ENCODE measurements at places on chromosomes 1 and 21.

- DNase-seq: no peak
Observed at GRCh38 chr1:160346463-160346862, 3.3 kb downstream of the NCSTN start.

DNA sequence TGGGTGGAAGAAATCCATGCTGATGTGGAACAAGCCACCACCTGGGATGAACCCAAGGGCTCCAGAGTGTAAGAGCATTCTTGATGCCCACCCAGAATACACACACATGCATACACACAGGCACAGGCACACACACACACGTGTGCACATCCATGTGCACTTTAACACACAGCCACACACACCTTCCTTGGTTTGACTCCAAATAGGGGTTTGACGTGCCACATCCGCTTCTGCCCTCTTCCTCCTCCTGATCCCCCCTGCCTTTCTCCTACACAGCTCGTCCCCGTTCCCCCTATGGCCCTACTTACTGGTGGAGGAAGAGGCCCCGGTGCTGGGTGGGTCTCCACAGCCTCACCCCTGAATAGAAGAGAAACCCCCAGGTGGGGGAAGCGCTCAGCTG lies 16.0 kb downstream of the SPATA21 start:
- no peak for DNase-seq

DNA sequence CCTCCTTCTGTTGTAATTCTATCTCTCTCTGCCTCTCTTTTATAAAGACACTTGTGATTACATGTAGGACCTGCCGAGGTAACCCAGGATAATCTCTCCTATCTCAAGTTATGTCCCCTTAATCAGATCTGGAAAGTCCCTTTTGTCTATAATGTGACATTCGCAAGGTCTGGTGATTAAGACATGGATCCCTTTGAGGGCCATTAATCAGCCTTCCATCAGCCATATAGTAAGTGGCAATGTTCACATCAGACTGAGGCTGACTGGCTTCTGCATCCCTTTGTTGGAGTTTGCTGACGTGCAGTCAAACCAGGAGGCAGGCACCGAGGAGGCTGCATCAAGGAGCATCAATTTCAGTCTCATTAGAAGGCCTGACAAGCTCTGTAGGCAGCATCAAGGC lies 209.6 kb downstream of the BACH1 start:
- no peak for DNase-seq

GRCh38 chr1:87169263-87169910 lies 159.3 kb upstream of the LMO4 start:
- DNase-seq: no peak

GRCh38 chr1:89735479-89735878 lies 85.4 kb upstream of the LRRC8D start:
- DNase-seq: no peak

DNA sequence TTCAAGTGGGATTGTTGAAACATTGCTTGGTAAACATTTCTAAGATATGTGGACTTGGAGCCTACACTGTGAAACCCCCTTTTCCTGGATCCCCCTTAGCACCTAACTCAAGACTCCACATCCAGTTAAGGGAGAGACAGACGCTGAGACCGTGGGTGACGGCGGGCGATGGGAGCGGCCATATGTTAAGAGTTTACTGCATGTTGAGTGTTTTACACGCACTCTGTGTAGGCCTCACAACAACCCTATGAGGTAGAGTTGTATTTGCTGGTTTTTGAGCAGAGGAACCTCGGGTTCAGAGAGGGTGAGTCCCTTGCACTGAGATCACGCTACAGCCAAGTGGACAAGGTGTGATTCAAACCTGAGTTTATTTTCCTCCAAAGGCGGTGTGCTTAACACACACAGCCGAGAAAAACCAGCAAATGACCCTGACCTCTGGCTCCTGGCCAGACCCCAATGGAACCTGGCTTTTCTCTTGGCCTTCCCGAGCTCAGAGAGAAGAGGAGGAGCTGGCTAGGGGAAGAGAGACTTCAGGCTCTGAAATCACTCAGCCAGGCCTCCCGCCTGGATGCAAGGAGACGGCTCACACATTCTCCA lies 46.9 kb upstream of the GOLT1A start:
- no peak for DNase-seq

DNA sequence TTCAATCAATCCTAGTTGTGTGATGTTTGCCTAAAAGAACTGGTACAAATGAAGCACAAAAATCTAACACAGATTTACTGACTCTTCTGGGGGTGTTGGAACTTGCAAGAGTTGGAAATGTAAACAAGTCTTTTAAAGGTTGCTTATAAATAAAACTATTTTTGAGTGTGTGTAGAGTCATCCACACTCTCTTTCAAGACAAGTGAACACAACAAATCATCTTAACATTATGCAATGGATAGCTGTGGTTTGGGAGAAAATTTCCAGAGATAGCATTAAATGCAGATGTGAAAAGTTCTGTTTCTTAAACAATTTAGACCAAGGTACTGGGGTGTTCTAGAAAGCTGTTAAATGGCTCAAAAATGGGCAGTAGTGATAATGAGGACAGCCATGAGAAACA lies 28.7 kb downstream of the C1orf87 start:
- no peak for DNase-seq

DNA sequence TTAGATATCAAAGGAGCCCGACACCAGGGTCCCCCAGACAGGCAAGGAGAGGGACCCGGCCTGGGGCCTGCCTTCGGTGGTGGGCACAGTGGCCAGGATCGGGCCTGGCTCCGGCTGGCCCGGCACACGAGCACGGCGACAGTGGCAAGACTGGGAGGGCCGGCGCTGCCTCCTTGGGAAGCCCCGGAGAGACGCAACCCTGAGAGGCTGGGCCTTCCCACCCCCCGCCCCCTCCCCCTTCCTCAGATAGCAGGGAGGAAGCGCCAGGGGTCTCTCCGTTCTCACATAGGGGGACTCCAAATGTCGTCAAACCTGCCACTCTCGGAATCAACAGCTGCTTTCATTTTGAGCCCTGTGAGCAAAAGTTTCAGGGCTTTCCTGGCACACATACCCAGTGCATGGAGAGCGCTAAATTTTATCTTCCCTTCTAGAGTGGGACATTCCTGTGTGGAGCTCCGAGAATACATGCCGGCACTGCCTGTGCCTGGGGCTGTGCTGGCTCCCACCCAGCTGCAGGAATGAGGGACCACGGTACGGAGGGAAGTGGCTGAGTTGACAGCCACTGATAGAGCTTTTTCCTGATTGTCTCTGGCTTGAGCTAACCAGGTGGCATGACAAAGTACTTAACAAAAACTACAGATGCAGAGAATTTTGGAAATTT lies 62.4 kb downstream of the CD247 start:
- peak; percentile 39 for DNase-seq

DNA sequence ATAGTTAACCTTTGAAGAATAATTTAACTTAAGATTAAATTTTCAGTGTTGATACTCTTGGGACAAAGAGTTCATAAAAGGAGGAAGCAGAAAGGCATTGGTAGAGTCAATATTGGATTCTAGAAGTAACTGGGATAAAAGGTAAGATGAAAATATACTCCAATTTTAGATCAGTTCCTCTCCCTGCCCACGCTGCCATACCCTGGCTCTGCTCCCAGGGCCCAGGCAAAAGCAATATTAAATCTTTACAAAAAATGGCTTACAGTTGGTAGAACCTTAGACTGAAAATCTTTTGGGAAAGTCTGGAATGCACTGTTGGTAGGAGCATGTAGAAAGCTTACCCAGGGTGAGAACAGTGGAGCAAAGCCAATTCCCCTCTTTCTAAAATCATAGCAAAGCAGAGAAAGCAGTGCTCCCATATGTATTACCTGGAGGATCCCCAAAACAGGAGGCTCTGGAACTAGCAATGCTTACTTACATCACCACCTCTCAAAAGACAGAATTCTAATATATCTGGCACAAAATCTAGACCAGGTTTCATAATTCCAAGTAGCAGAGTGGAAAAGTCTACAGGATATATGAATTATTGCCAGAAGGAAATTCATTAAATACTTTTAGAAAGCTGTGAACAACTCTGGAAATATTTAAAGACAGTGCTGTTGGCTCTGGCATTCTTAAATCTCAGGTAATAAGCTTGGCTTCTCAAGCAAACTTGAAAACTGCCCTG lies 24.5 kb downstream of the KIAA0319L start:
- DNase-seq: no peak

DNA sequence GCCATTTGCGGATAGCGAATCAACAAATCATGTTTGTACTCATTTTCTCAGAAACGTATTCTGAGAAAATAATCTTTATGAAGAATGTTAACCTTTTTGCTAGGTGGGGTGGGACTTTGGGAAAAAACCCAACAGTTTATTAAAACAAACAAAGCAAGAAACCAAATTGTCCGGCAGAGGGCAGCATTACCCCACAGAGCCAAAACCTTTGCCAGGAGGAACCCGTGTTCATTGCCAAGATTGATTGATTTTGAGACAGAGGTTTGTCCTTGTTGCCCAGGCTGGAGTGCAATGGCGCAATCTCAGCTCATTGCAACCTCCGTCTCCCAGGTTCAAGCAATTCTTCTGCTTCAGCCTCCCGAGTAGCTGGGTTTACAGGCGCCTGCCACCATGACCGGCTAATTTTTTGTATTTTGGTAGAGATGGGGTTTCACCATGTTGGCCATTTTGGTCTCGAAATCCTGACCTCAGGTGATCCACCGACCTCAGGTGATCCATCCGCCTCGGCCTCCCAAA lies 70.8 kb upstream of the RHOU start:
- DNase-seq: peak; percentile 68

DNA sequence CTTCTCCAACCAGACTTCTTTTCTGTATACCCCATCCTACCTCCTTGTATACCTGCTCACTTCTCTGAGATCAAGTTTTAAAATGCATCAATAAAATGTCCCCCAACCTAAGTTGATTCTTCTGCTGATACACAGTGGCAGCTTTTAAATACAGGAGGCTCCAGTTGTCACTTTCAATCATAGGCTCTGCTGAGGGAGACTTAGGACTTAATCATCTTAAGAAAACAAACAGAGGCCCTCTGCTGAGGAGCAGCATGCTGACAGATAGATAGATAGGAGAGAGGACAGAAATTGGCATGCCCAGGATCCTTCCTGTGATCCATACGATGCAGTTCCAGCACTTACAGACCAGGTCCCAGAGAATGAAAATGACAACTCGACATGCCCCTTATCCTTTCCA lies 311.0 kb upstream of the PROX1 start:
- DNase-seq: no peak

GRCh38 chr1:2224170-2224584 lies 3.9 kb upstream of the SKI start:
- DNase-seq: no peak

- no peak for DNase-seq
Observed at GRCh38 chr1:93076268-93076667, 2.8 kb upstream of the MTF2 start.

DNA sequence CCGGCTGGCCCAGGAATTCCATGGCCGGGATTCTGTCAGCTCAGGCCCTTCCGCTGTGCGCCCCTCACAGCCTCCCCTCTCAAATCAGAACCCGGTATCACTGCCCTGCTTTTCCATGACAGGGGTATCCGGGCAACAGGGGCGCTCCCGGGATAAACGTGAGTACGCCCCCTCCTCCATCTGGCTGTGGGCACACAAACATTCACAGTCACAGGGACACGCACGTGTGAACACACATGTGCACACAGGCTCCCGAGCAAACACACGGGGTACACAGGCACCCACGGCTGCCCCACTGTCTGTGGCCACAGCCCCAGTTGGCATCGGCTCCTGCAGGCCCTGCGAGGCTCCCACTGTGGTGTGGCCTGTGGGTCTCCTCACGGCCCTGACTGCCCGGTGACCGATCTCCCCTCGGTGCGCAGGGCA lies 16.7 kb downstream of the COL6A1 start:
- no peak for DNase-seq

DNA sequence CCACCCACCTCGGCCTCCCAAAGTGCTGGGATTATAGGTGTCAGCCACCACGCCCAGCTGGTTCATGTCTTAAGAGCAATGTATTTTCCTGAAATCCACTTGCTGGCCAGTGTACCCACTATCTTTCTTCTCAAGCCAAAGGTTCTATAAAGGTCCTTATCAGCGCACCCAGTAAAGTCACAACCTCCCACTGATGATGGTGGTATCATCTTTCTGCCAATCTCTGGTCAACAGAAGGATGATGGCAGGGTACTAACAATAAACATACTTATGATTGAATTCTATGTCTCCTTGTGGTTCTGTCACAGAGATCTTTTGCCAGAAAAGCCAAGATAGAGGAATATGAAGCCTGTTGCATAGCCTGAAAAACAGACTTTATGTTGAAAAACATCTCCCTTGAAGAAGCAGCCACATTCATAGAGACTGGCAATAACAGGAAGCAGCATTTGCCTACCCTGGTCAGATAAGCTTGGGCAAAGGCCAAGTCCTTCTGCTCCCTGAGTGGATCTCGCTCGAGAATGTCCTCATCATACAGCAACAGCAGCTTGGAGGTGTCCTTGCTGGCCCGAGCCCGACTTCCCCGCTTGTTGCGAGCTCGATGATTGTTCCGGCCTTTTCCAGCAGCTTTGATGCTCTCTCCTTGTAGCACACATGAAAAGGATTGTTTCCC lies 73.0 kb downstream of the DAP3 start:
- no peak for DNase-seq

GRCh38 chr21:35179990-35180540 lies 131.0 kb upstream of the RUNX1 start:
- no peak for DNase-seq

DNA sequence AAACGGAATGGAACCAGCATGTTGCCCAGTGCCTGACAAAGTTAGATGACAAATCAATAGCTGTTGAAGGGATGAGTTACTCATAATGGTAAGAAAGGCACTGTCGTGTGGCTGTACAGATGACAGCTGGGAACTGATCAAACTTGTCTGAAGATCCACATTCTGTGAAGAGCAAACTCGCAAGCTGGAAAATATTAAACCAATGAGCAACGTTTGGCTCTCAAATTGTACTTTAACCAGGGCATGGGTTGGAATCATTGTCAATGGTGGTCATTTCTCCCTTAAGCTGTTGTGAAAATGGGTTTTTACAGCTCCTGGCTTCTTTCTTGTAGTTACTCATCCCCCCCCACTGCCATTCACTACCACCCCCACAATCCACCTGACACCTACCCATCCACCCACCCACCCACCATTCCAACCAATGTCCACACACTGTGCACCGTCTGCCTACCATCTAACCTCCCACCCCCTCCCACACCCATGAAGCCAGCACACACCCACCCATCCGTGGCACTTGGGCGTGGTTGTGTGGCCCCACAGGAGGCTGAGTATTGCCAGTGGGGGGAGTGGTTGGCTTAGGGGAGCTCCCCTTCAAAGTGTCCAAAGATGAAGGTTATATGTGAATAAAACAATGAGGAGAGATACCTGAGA lies 46.7 kb downstream of the CLDN14 start:
- DNase-seq: no peak

DNA sequence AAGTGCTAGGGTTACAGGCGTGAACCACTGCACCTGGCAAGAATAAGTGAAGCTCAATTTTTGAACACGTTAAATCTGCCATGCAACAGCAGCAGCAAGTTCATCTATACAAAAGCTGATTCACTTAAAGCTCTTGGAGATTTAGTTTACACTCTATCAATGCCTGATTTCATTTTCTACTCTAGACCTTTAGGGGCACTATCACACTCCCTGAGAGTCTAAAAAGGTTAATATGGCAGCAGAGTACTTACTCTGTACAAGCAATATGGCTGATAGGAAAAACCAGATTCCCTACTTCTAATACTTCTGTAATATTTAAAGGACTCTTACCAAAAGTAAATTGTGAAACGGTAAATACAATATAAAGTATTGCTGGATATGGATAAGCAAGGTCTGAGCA lies 4.8 kb downstream of the RBM34 start:
- no peak for DNase-seq

All from effector memory CD4-positive, alpha-beta T cell (primary cell).